ENCODE measurements at places on chromosomes 7 and 10. TPM values are rescaled to one million over a fixed set of nuclear protein-coding genes. Genes with fewer than 3 reads are reported as not detected.

The TMEM225B gene
- total RNA-seq, result 5.5 TPM

The NEUROG3 gene
- total RNA-seq, result not detected

The ZNF789 gene
- total RNA-seq, result 5.3 TPM

The VWDE gene
- not detected for total RNA-seq

The ATOH7 gene
- under 0.01 TPM for total RNA-seq

The NKX1-2 gene
- total RNA-seq, result not detected

The ANK3 gene
- total RNA-seq, result 239 TPM

The GPNMB gene
- 4.9 TPM for total RNA-seq

The SPDYE8 gene
- total RNA-seq, result not detected

The NDUFA5 gene
- total RNA-seq, result 33.9 TPM

The FGFR2 gene
- total RNA-seq, result 16.1 TPM

The COL17A1 gene
- 1,169 TPM for total RNA-seq

The ZNF25 gene
- total RNA-seq, result 2.7 TPM

The CPED1 gene
- 0.39 TPM for total RNA-seq

The CLRN3 gene
- not detected for total RNA-seq

The STEAP4 gene
- total RNA-seq, result under 0.01 TPM
